ENCODE measurements at places on chromosomes 13 and 19.

DNA sequence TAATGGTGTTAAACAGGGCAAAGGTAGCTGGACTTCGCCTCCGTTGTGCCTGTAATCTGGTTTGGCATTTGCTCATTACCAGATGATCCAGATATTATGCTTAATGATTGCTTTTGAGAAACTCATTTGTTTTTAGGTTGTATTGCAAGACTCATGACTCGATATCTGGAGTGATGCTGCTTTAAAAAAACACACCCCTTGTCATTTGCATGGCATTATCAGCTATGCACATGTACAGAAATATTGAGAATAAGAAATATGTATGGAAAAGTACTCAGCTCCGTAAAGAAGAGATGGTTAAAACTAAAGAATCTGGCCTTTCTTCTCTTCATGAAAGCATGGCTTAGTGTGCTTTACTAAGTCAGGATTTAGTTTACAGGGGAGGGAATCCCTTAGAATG lies 95.0 kb downstream of the ARHGEF7 start:
- no peak for ATAC-seq

- no peak for ATAC-seq
These were observed 450.4 kb downstream of the FGF9 start for GRCh38 chr13:22121146-22121739.

- ATAC-seq = no peak
These were observed 11.9 kb downstream of the ZNF541 start for GRCh38 chr19:47560999-47561398.

GRCh38 chr13:27919934-27920676 lies at the start of gene PDX1:
Gene PDX1 (plus strand): TSS chr13:27920000. CDS start chr13:27920139, 139 bp downstream.
- no peak for ATAC-seq

DNA sequence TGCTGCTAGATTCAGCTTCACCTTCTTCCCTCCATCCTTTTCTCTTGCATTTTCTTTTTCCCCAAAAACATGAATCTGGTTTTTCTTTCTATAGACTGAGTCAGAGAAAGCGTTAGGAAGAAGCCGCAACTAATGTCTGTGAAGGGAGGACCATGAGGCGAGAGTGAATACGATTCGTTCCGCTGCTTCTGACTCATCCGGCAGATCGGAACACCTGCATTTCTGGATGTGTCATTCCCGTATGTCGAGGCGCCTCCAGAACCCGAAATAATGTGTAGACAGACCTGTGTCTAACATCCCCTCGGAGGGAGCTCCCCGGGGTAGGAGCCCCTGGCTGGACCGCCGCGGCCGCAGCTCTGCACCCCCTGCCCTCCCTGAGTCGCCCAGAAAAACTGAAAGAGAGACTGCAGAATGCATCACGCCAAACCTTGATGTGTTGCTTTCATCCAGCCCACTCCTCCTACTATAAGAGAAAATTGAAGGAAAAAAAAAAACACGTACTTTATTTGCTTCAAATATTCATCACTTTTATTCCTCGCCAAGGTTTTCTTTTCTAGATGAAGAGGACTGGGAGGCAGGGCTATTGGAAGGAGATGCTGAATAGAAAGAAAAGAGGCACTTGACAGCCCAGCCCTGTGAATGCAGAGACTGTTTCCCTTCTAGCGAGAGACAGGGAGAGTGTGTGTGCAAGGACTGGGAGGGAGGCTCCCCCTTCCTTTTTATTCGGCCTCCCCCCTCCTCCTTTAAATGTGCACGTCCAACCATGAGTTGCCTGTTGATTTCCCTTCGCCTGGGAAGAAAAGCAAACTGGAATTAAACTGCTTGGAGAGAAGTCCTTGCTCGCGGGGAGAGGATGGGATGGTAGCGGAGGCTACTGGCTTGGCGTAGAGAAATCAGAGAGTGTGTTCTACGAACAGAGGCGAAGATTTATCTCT lies 616 bp upstream of the PCDH17 start:
- peak; percentile 12 for ATAC-seq

- ATAC-seq = no peak
These were observed 103.1 kb downstream of the UGGT2 start for GRCh38 chr13:95950103-95950502.

DNA sequence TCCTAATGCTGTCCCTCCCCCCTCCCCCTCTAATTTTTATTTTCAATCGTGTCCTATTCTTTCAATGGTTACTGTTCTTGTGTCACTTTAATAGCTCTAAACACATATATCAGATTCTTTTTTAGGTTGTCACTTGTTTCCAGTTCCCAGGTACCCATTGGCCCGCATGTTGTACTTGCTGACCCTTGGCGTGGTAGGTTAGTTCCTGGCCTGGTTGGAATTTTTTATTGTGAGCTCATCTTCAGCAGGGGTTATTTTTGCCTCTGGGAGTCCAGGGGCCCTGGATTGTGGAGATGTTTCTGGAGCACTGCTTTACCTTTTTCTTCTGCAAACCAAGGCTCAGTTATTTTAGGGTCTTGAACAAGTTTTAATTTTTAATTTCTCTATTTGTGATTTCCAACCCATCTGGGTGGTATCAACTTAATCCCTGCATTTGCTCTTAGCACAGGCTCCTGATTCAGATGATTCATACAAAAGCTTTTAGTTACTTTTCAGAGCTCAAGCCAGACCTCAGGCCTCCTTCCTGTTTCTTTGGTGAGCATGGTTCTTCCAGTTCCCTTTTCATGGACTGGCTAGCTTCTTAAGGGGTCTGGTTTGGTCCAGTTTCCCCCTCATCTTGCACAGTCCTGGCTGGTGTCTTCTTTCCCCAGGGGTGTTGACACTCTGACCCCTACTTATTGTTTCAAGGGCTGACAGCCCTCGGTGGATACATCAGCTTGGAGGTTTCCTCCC lies 220.5 kb downstream of the TM9SF2 start:
- no peak for ATAC-seq

DNA sequence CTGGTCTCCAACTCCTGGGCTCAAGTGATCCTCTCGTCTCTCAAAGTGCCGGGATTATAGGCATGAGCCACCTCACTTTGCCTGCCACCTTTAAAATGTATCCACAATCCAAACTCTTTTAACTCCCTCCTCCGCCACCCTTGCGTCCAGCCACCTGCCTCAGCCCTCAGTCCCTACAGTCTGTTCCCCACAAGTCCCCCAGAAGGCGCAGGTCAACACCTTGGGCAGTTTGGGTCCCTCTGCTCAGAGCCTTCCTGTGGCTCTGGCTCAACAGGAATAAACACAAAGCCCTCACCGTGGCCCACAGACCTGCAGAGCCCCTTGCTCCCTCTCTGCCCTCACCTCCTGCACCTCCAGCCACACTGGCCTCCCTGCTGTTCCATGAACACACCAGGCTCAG lies 7.5 kb upstream of the EMC10 start:
- ATAC-seq = no peak

DNA sequence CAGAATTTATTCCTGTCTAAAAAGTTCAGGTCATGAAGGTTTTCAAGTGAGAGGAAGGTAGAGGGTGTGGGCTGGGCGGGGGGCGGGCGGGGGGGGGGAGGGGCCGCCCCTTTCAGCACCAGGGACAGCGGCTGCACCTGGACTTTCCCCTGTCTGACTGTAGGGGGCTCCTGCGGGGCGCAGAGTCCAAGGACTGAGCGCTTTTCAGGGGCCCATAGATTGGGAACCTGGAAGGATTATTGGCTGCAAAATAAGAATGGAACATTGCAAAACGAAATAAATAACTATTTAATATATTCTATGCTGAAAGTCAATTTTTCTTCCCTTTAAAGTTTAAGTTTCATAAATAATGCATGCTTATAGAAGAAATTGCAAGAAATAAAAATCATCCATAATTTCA lies 8.9 kb upstream of the CYP4F3 start:
- ATAC-seq = no peak

- no peak for ATAC-seq
These were observed 17.7 kb downstream of the INTS6 start for GRCh38 chr13:51435002-51435578.

DNA sequence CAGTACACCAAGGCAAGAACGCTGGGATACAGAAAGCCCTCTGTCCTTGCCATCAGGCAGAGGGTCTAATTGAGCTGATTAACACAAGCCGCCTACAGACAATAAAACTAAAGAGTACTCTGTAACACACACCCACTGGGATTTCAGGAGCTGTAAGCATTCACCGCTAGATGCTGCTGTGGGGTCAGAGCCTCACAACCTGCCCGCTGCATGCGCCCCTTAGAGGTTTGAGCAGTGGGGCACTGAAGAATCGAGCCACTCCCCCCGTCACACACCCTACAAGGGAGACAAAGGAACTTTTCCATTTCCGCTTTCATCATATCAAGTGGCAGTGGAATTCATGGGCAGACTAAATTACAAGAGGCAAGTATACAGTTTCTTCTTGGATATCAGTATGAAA lies 1080.6 kb downstream of the PCDH17 start:
- ATAC-seq = no peak

DNA sequence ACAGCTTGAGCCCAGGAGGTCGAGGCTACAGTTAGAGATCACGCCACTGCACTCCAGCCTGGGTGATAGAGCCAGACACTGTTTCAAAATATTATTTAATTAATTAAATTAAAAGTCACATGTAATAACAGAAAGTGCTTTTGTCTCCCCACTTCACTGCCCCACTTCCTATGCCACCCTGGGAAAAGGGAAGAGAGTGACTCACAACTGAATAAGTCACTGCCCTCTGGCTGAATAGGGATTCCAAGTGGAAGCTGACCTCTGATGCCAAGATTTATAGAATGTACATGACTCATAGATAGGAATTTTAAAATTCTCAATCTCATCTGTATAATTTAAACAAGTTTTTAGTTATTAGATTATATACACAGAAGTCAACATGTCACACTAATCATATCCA lies 22.2 kb upstream of the ERVV-1 start:
- ATAC-seq = no peak

- ATAC-seq = no peak
These were observed 68.6 kb downstream of the STK24 start for GRCh38 chr13:98508280-98508679.

GRCh38 chr19:31096935-31097545 lies 252.2 kb downstream of the TSHZ3 start:
- ATAC-seq = no peak

GRCh38 chr13:64057372-64058020 lies 2641.8 kb upstream of the PCDH20 start:
- ATAC-seq = no peak

- ATAC-seq = no peak
These were observed 205.5 kb downstream of the NALCN start for GRCh38 chr13:101210774-101211173.

DNA sequence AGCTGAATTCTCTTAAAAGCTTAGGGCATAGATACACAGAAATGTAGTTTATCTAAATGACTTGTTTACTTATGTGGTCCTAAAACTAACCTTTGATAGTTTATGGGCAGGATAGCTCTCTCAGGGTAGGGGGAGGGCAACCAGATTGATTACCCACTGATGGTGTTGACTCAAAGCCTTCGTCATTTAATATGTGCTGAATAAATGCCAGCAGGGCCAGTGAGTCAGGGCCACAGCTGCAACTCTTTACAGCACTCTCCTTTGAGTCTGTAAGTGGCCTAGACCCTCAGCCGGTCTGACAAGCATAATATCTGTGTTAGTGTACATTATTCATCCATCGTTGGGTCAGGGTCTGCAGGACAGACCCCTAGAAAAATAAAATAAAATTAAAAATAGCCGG lies 128.5 kb downstream of the ZNF675 start:
- no peak for ATAC-seq

DNA sequence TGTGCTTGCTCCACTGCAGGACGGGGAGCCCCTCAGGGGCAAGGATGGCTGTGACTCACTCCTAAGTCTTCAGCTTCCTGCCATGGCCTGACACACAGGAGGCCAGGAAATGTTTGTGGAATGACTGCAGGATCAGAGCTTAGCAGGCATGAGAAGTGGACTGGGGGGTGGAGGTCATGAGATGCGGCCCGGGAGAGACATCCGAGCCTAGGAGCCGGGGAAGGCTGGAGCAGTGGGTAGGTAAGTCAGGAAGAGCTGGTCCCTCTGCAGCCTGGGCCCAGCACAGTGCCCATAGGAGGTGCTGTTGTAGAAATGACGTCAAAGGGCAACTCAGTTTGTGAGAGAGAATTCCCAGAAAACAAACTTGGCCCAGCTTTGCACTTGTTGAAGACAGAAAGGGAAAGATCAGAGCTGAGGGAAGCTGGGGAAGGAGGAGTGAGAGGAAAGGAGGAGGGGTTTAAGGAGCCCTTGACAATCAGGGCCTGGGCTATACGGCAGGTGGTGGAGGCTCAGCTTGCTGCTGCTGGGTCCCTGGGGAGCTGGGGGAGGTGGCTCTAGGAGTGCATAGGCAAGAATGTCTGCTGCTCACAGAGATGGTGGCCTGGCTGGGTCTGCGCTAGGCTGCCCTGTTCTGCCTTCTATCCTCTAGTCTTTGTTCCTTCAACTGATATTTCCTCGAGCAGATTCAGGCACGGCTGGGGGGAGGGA lies 18.5 kb downstream of the POU2F2 start:
- peak; percentile 33 for ATAC-seq

DNA sequence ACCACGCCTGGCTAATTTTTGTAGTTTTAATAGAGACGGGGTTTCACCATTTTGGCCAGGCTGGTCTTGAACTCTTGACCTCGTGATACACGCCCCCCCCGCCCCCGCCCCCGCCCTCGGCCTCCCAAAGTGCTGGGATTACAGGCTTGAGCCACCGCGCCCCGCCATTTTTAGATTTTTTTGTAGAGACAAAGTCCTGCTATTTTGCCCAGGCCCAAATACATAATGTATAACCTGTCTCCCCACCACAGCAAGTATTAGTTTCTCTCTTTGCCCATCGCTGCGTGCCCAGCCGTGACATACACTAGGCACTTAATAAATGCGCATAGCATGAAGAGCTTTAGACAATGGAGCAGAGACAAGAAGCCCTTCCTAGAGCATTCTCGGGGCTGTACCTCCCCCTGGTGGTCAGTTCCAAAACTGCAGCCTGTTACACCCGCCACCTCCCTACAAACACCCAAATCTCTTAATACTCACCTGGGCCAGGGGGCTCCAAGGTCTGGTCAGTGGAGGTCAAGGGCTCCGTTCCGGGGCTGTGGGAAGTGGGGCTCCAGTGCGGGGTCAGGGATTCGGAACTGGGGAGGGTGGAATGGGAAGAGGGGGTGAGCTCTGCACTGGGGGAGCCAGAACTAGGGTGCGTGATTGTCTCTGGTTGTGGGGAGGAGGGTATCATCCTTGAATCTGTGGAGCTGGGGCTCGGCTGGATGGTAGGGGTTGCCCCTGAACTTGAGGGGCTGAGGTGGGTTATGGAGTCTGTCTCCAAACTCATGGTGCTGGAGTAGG lies 22.5 kb downstream of the IQCN start:
- ATAC-seq = peak; percentile 75

DNA sequence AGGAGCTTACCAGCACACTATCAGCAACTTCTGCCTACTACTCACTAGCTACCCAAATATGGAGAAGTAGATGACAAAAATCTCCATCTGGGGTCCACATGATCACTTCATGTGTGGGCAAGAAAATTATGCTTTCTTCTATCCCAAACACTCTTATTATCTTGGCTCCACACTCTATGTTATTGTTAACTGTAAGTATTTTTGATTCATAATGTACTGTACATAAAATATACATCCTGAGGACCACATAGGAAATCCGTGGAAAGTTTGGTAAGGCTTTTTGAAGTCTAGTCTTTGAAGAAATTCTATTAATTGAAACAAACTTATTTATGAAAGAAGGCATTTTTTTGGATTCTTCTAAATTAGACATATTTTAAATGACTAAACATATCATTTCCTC lies 378.8 kb downstream of the DACH1 start:
- no peak for ATAC-seq

- no peak for ATAC-seq
These were observed 231.8 kb downstream of the SHISA2 start for GRCh38 chr13:25819856-25820530.

- peak; percentile 80 for ATAC-seq
These were observed 32.6 kb downstream of the RUBCNL start for GRCh38 chr13:46354156-46355087.
